Hepatocyte (in vitro differentiated cells): ENCODE measurements at places on chromosomes 7 and 10. TPM values are rescaled to one million over a fixed set of nuclear protein-coding genes. Genes with fewer than 3 reads are reported as not detected.

DNA sequence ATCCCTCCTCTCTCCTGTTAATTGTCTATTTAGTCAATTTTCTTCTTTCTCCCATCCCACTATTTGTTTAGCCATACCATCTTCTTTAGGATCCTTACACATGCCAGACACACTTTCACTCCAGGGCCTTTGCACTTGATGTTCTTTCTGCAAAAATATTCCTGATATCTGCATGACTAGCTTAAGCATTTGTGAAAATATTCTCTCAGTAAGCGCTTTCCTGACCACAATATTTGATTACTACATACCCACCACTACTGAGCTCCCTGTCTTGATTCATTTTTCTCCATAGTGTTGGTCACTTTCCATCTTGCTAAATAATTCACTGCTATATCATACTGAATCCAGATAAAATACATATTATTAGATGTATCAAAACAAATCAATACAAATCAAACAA is 75.1 kb downstream of the SEMA3D start:
- no peak for DNase-seq

- DNase-seq = no peak
Measured at GRCh38 chr7:1674161-1675035, 4.3 kb downstream of the ELFN1 start.

GRCh38 chr7:80440883-80441282 is 71.0 kb downstream of the GNAT3 start:
- no peak for DNase-seq

DNA sequence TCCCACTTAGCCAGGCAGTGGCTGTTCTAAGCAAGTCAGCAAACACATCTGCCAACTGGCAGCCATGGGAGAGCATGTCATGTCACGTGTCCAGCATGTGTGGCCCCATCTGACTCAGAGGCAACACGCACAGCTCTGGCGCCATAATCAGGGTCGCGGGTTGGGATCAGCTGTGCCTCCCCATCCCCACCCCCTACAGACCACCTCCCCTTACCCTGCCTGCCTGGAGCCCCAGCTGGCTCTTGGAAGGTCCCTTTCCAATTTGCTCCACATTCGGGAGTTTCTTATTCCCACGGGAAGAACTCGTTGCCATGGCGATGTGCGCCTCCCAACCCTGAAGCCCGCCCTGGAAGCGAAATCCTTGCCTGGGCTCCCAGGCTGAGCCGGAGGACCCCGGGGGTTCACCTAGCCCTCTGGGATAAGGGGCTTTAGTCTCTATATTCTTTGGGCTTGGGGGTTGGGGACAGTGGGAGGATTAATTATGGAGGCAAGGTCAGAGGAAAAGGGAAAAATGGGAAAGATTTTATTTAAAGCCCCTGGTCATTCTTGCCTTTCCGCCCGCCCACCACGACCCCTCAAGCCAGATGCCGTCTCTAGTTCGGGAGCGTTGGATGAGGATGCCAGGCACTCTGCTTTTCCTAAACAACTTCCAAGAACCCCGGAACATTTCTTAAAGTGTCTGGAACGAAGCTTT is 283.7 kb downstream of the ZEB1 start:
- peak; percentile 70 for DNase-seq

- no peak for DNase-seq
Measured at GRCh38 chr7:69833964-69834363, 235.7 kb downstream of the AUTS2 start.

DNA sequence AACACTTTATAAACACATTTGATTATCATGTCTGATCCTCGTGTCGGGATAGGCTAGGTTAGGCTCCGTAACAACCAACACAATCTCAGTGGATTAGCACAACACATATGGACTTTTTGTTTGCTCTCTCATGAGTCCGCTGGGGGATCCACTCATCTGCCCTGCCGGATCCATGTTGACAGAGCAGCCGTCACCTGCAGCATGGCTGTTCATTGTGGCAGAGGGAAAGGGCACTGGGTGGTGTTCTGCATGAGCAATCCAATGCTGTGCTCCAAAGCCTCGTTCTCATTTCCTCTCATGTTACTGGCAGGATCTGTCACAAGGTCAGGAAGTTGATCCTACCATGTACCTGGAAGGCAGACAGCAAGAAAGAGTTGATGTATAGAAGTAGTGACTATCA is 62.5 kb upstream of the RAPGEF5 start:
- no peak for DNase-seq

- DNase-seq = peak; percentile 74
Measured at GRCh38 chr10:118595598-118596425, at the start of gene PRLHR. Gene PRLHR, minus strand, starts transcription at chr10:118595648. Its CDS starts 404 bp downstream, at chr10:118595244.

GRCh38 chr7:42373285-42373684 is 136.3 kb upstream of the GLI3 start:
- no peak for DNase-seq

GRCh38 chr7:36777855-36778254 is 53.6 kb upstream of the AOAH start:
- no peak for DNase-seq

- DNase-seq = no peak
Measured at GRCh38 chr7:122884186-122884585, 2.1 kb downstream of the CADPS2 start.

- DNase-seq = no peak
Measured at GRCh38 chr7:25254604-25255003, 26.3 kb upstream of the NPVF start.

RNF148 gene
- polyA plus RNA-seq = 0.48 TPM in 1 of 2 replicates, not detected in the other

FAM204A gene
- polyA plus RNA-seq = 45.3 and 56.6 TPM in 2 replicates

ANXA8 gene
- 213 and 296 TPM in 2 replicates for polyA plus RNA-seq
